ENCODE measurements at places on chromosomes 1 and 21.

DNA sequence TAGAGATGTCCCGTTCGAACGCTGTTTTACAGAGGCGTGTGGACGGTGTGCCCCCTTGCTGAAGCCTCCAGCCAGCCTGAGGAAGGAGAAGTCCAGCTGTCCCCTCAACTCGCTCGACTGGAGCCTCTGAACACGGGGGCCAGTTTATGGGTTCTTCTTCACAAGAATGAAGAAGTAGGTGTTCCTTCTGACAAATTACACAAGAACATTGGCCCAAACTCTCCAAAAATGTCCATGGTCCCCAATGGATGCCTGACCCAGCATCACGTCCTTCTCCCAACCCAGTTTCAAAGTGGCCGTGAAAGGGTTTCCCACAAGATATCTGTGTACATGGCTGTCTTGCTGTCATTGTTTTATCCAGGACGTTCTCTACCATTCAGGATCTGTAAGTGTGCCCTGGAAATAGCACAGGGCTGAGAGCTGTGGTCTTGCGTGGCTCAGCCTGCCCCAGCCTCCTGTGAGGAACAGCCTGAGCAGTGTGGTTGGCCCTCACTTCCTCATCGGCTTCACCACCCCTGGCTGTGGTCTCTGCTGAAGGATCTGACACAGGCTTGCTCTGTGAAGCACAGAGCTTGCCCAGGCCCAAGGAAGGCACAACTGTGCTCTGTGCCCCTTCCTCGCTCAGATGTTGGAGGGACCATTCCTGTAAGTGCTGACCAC is 1.0 kb upstream of the S100B start:
- DNase-seq = no peak

DNA sequence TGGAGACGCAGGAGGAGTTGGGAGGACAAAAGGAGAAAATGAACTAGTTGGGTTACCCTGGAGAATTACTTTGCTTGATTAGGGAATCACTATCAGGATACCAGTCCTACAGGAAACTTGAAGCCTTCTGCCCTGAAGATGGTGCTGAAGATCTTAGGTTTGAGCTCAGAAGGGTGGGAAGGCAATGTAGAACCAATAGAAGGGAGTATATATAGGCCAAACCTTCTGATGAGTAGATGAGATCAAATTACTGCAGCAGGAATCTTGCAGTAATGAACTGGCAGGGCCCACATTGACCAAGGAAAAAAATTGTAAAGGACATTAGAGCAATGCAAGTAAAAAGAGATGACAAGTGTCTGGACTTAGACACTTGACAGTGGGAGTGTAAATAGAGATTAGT is 116.3 kb upstream of the CACYBP start:
- peak; percentile 17 for DNase-seq

- DNase-seq = no peak
These were observed 55.6 kb upstream of the DUSP10 start for GRCh38 chr1:221797506-221797905.

DNA sequence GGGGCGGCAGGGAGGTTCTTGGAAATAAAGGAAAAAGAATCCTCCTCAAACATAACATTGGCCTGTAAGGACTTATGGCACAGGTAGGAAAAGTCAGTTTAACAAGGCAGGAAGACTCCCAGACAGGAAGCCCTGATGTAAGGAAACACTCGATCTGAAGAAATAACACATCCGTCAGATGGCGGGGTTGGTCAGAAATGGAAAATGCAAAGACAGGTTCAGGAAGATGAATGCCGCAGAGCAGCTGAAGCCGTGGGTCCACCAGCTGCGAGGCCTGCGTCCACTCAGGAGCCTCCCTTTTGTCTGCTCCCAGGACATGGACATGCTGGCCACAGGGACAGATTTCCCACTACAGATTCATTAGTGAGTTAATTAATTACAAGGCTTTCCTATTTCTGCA is 3.8 kb downstream of the RSPH1 start:
- no peak for DNase-seq

DNA sequence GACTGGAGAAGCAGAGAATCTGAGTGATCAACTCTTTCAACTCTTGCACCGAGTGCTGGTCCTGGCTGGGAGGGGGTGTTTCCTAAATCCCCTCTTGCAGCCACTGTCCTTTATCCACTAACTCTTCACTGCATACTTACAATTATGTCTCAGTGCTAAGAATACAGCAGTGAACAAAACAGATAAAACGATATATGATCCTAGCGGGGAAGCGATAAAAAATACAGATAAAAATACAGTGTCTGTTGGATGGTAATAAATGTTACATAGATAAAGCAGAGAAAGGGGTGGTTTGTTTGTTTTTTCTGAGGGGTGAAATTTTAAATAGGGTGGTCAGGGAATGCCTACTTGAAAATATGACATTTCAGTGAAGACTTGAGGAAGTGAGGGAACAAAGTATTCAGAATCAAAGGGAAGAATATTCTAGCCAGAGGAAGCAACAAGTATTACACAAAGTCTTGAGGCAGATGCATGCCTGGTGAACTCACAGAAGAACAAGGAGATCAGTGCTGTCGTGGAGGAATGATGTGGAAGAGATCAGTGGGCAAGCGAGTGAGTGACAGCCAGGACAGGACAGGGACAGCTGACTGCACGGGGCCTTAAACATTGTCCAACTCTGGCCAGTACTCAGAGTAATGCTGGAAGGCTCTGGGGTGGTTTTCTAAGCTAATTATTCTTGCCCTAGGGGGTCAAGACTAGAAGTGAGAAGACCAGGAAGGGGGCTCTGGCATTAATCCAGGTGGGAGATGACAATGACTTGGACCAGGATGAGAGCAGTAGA is 110.0 kb downstream of the APP start:
- DNase-seq = no peak

GRCh38 chr1:8947127-8947691 is 1.5 kb downstream of the CA6 start:
- DNase-seq = no peak

DNA sequence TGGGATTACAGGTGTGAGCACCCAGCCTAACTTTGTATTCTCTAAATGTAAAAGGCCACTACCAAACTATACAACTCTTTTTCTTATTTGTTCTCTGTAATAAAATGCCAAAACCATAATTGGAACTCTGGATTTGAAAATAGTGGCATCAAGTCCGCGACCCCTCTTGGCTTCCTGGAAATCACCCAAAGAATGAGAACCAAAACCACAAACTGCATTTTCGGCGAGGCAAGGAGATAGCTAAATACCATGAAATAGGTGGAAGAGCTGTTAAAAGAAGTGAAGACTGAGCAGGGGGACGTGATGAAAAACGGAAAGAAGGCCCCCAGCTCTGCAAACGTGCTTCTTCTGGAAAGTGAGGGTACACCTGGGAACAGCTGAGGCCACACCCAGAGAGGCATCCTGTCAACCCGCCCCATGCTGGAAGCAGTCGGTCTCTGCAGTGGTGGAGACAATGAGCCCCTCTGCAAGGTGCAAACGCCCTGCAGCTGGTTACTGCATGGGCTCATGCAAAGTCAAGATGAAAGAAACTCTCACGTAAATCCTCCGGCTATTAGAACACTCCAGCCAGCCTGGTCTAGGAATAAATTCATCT is 22.5 kb downstream of the VPS26C start:
- no peak for DNase-seq

GRCh38 chr21:42089093-42089631 is 18.0 kb downstream of the UMODL1 start:
- no peak for DNase-seq

GRCh38 chr1:145957443-145958319 is at the start of gene LIX1L:
Gene LIX1L (minus strand): TSS chr1:145958017. CDS start chr1:145957927, 90 bp downstream.
- DNase-seq = peak; percentile 99

- DNase-seq = no peak
These were observed 160.2 kb upstream of the IRF2BP2 start for GRCh38 chr1:234769986-234770795.

DNA sequence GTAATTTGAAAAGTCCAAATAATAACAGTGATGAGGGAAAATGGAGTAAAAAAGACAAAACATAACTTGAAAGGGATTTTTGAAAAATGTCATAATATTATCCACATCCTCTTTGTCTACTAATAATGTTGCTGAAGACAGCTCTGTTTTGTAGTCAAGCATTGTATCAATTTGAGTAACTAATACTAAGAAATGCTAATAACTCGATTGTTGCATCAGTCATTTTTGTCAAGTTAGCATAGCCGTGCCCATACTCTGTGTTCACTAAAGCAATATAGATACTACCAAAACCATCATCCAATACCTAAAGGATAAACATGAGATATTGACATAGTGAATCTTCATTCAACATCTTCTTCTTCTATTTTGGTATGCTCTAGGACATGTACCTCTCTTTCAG is 17.3 kb downstream of the PDC start:
- DNase-seq = no peak

DNA sequence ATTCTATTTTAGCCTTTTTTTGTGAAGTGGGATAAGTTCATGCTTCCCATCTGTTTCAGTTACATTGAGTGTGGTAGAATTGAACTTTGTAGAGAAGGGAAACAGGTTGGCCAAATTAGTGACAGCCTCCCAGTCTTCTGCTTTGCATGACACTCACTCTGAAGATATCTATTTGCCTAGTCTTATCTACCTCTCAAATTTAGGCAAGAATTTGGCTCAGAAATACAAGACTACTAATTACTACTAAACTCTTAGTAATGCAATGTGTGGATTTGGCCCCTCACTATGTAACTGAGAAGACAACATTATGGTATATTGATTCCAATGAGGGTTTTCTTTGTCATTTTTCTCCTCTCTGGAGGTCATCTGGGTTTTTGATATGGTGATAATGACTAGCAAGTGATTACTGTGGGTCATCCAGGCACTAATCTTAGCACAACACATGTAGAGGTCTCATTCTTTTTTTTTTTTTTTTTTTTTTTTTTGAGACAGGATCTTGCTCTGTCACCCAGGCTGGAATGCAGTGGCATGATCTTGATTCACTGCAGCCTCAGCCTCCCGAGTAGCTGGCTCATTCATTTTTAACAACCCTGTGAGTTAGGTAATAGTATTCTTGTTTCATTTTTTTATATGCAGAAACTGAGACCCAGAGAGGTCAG is 6.3 kb downstream of the FAM20B start:
- no peak for DNase-seq

DNA sequence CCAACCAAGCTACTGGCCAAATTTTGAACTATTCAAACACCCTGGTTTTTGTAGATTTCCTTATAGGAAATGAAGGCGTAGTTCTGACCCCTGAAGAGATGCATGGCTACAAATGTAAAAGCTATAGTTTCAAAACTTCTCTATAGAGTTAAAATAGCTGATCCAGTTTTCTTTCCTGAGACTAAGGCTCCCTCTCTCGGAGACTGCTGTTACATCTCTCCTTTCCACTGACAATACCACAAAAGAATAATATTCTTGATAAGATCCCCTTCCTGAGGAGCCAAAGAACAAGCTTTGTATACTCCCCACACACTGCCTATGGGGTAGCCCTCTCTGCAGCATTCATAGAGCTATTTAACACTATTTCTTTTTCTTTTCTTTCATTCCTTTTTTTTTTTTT is 6.7 kb upstream of the CFAP126 start:
- no peak for DNase-seq

DNA sequence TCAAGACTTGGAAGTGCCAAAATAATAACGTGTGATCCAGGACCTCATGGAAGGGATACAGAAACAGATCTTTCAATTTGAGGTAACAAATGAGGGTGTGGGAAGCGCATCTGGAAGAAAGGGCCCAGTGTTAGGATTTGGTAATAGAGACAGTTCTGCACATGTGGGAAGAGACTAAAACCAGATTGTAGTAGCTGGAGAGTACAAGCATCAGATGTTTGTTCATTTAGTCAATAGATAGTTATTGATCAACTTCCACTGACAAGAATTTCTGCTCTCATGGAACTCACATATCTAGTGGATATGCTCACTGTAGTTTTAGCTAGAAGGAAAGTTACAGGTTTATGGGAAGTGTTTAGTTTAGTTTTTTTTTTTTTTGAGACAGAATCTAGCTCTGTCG is 153.6 kb downstream of the TLR5 start:
- DNase-seq = no peak

GRCh38 chr21:39647476-39647875 is 34.7 kb downstream of the B3GALT5 start:
- DNase-seq = no peak

- DNase-seq = no peak
These were observed 22.6 kb downstream of the GON4L start for GRCh38 chr1:155834296-155834926.

GRCh38 chr21:35350965-35351364 is 301.9 kb upstream of the RUNX1 start:
- no peak for DNase-seq

DNA sequence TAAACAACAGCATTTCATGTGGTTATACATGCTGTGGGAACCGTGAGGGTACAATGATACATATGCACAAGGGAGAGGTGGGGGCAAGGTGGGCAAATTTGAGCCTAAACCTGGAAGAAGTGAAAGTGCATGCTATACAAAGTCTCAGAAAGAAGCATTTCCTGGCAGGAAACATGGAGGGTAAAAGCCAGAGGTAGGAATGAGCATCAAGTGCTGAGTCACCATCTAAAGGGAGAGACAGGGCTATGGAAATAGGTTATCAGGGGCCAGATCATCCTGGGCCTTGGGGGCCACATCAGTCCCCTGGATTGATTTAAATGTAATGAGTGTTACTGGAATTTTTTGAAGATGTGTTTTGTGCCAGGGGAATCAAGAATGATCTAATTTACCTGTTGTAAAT is 60.1 kb upstream of the DAB1 start:
- DNase-seq = no peak

DNA sequence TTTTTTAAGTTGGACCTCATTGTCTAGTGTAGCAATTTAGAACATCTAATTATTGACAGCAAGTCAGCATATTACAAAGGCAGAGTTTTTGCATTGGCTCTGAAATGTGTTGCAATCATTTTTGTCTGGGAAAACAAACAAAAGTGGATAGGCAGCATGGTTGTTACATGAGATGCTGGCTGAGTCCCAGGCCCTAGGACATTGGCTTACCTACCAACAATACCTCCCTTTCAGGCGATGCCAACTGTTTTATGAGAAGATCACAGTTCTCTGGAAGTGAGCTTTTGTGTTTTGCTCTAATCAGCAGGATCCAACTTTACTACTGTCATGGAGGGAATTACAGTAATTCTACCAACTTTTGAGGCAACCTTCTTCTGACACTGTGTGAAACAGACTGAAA is 71.5 kb upstream of the CXADR start:
- no peak for DNase-seq

- no peak for DNase-seq
These were observed 76.1 kb downstream of the VCAM1 start for GRCh38 chr1:100795646-100795985.

DNA sequence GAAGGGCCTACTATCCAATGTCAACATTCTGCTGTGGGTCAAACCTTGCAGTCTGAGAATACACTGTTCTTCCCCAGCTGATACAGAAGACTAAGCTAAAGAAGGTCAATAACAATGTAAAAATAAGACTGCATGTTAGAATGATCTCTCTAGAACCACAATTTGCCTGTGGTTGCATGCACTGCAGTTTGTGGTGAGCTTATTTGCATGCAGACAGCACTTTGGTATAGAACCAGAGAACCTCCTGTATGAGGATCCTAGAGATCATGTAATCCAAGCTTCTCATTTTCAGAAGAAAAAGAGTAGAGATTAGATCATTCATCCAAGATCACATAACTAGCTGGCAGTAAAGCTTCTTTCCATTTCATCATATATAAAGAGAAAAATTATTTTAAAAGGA is 15.8 kb downstream of the SYNJ1 start:
- DNase-seq = no peak

Measured in RWPE1 (cell line).